Cerebellum (tissue), 4 donors: ENCODE measurements at places on chromosomes 7 and 10. TPM values are rescaled to one million over a fixed set of nuclear protein-coding genes. Genes with fewer than 3 reads are reported as not detected.

- DNase-seq = no peak
These were observed 27.8 kb downstream of the STN1 start for GRCh38 chr10:103890194-103890658.

- no peak for DNase-seq
These were observed 683.3 kb downstream of the GRM8 start for GRCh38 chr7:126569402-126569801.

CLEC5A gene
- not detected for total RNA-seq

- DNase-seq = no peak
These were observed 32.8 kb downstream of the CPVL start for GRCh38 chr7:29113384-29114102.

ARHGAP22 gene
- 7.7 TPM for total RNA-seq

PAX2 gene
- 13.2 TPM for total RNA-seq

DMBT1 gene
- total RNA-seq = 0.36 TPM

BPGM gene
- total RNA-seq = 25.4 TPM

DNA sequence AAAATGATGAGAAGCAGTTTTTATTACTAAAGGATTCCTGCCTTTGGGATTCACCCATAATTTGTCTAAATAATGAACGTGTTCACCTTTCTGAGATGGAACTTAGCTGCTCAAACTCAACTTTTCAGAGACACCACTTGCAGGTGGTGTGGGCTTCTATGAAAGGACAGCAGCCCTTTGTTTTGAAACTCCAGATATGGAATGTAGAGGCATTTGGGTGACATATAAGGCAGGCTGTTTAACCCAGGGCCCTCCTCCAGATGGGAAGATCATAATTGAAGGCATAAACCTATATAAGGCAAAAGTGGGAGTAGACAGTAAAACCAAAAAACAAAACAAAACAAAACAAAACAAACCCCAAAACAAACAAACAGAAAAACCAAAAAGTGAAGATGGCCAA lies 11.9 kb upstream of the HUS1 start:
- no peak for DNase-seq

MKI67 gene
- 13.6 TPM for total RNA-seq

CYP26C1 gene
- total RNA-seq = 9.5 TPM

- DNase-seq = no peak
These were observed 21.2 kb downstream of the ZNF680 start for GRCh38 chr7:64541438-64542359.

DNA sequence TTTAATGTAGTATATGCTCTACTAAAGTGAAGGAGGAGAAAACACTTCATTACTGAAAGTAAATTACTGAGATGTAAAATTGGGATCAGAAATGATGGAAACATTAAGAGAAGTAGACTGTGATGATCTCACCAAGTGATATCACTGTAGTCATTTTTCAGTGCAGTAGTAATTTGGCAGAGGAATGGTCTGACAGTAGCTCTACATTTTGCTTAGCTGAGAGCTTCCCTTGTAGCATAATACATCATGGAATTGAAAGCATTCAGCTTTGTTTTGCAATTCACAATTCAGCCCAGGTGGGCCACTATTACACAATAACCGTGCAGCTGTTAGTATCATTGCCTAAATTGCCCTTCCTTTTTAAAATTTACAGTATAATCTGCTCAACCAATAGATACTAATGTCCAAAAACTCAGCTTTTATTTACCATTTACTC lies 19.4 kb upstream of the CABCOCO1 start:
- no peak for DNase-seq

DNA sequence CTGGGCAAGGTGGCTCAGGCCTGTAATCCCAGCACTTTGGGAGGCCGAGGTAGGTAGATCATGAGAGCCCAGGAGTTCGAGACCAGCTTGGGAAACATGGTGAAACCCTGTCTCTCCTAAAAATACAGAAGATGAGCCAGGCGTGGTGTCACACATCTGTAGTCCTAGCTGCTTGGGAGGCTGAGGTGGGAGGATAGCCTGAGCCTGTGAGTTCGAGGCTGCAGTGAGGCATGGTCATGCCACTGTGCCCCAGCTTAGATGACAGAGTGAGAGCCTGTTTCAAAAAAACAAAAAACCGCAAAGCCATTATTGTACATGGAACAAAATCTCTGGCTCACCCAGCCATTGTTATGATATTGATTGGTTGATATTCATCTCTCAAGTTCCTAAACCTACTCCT lies 53.7 kb downstream of the KMT2E start:
- DNase-seq = no peak

DNA sequence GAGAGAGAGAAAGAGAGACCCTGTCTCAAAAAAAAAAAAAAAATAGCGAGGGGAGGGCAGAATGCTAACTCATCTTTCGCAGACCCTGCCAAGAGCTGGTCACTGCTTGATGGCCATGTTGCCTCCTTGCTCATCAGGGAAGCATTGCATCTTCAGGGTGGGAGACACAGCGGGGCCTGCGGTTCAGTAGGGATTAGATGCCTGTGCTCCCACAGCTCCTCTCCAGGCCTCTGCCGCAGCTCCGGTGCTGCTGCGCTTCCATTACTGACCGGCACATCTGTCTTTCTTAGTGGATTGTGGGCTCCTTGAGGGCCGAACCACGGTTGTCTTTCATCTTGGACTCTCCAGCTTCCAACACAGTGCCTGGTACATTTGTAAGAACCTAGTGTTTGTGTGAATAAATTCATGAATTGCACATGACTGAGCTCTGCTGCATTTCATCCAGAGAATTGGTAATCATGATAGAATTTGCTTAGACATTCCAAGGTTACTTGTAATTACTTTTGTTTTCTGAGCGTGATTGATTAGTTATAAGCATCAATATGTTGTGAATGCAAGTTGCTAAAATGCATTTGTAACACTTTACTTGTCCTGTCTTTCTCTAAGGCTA lies 16.8 kb downstream of the HK1 start:
- DNase-seq = no peak

- no peak for DNase-seq
These were observed 35.9 kb downstream of the SVIL start for GRCh38 chr10:29598851-29599311.

TAS2R4 gene
- total RNA-seq = 13.2 TPM

GRCh38 chr10:113540845-113541548 lies 11.9 kb upstream of the HABP2 start:
- no peak for DNase-seq

DNA sequence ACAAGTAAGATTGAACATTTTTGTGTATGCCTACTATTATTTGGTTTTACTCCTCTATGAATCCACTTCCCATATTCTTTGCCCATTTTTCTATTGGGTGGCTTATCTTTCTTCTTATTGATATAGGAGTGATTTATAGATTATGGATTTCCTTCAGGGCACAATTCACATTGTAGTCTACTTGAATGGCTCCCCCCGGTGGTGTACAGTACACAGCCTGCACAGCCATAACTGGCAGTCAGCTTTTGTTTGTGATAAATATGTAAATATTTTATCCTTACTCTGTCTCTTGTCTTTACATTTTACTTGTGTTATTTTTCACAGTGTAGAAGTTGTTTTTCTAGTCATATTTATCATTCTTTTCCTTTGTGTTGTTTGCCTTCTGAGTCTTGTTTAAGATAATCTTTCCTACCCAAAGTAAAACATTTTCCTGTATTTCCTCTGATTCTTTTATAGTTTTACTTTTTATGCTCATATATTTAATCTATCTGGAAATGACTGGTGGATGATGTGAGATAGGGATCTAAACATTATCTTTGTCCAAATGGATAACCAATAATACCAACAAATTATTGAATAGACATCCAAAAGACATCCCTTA lies 23.9 kb upstream of the CALD1 start:
- no peak for DNase-seq

KLF14 gene
- total RNA-seq = not detected

- DNase-seq = no peak
These were observed 1.1 kb downstream of the MEPCE start for GRCh38 chr7:100430493-100431285.

CUZD1 gene
- 0.91 TPM for total RNA-seq

GRCh38 chr10:93070378-93071176 lies 3.1 kb upstream of the CYP26A1 start:
- no peak for DNase-seq

TWIST1 gene
- 2.7 TPM for total RNA-seq

POP7 gene
- total RNA-seq = 21.7 TPM

C10orf105 gene
- total RNA-seq = 1.00 TPM
